ENCODE measurements at places on chromosomes 1 and 21.

DNA sequence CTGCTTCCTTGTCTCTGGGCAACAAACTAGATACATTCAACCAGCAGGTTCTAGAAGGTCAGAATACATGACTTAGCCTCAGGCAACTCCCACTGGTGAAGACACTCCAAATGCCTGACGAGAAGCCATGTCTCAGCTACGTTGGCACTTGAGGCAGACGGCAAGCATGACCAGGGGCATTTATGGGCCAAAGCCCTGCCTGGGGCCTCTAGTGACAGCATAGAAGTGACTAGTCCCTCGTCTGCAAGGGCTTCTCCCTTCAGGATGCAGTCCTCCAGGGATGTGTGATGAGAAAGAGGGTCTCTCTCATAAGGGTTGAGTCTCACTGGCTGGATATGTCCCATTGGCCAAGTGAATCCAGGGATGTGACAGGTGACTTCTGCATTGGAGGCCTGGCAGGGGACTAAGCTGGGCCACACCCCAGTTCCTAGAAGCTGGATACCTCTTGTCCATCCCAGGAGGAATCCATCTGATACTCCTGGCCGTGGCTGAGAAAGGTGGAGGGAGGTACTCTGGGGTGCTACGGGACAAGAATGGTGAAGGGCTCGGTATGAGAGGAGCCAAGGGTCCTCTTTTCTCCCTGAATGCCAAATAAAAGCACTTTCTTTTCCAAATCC, 148.6 kb upstream of the HMGB4 start:
- no peak for DNase-seq

GRCh38 chr21:31538816-31539215, 120.7 kb upstream of the SOD1 start:
- no peak for DNase-seq

DNA sequence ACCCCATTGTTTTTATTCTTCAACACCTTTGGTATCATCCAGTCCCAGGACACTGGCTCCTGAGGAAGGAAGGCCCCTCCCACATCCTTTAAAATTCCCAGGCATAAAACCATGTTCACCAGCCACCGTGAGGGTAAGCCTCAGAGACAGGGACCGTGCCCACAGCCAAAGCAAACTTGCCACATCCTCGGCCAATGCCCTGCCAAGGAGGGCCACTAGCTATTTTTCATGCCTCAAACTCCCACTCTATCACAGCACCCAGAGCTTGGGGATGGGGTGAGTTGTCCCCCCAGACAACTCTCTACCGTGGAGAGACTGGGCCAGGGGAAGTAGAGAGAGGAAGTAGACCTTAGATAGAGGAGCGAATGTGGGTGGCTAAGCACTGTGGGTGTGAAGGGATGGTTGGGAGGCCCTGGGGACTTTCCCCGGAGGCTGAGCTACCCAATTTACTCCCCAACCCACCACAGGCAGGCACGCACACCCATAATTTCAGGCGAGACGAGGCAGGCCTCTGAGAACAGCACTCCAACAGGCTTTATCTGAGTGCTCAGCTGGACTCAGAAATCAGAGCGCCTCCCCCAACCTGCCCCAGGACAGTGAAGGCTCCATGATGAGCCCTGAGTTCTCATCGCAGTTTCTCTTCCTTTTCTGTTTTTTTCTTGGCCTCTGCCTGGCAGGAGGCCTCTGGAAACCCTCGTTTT, 15.9 kb upstream of the BTG2 start:
- no peak for DNase-seq

DNA sequence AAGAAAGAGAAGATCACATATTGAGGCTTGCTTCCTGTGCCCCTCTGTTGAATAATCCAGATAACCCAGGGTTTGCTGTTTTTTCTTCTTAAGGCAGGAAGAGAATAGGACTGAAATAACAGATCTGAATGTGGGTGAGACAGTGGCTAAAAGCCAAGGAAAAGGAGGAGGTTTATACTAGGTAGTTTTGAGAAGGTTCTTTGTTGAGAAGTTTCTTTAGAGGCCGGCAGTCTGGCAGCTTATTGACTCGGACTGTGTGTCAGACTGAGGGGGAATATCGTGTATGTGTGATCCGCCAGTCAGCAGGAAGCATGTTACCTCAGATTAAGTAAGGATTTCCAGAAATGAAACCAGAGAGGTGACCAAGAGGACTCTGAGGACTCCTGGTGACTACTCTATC, 119.8 kb downstream of the PLA2G4A start:
- DNase-seq = no peak

Data from EL (cell line).